Stimulated activated CD8-positive, alpha-beta memory T cell treated with anti-CD3 and anti-CD28 coated beads, Interleukin-4, amount 100 ng/mL, for 4 hours (primary cell): ENCODE measurements at places on chromosomes 13 and 19.

- peak; percentile 30 for DNase-seq
Observed at GRCh38 chr13:46551410-46552302, 1.3 kb upstream of the LRCH1 start.

DNA sequence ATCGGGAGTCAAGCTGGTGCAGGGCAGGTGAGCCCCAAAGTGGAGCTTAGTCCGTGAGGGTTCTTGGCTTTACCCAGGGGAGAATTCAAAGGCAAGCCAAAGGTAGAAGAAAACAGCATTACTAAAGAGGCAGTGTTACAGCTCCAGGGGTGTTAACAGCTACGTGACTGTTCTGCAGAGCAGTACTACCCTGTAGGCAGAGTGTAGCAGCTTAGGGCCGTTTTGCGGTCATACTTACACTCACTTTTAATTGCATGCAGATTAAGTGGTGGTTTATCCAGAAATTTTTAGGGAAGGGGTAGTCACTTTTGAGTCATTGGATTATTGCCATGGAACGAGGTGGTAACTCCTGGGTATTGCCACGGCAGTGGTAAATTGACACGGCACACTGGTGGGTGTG lies 482.2 kb downstream of the SLITRK5 start:
- DNase-seq = no peak

- no peak for DNase-seq
Observed at GRCh38 chr13:34065928-34066327, 248.0 kb downstream of the RFC3 start.

DNA sequence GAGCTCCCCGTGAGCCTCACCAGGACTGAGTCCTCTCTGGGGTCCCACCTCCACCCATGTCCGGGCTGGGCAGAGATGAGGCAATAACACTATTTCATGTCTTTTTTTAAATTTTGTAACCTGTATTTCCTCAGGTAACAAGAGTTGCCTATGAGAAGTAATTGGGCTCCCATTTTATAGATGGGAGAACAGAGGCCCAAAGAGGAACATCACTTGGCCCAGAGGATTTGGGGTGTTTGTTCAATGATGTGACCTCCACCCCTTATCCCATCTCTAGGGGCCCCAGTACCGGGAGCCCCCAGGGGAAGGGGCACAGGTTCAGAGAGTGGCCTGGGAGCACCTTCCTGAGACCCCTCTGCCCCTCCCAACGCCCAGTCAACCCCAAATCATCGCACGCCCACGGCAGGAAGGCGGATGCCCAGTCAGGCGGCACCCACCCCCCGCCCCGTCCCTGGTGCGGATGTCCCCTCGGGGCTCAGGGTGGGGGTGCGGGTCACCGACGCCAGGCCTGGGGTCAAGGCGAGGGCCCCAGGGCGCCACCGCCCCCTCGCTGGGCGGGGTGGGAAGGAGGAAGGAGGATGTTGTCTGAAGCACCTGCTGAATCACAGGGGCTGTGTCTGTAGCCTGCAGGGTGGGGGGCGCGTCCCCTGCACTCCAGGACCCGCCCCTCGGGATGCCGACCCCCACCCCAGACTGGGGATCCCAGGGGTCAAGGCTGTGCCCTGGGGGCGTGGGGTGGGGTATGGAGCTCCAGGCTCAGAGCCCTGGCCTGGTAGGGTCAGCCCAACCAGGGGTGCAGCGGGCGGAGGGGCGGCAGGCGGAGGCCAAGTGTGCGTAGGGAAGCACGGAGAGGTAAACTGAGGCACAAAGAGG lies 9.0 kb upstream of the CIRBP start:
- DNase-seq = no peak

- DNase-seq = no peak
Observed at GRCh38 chr13:66344805-66345517, 885.2 kb downstream of the PCDH9 start.

DNA sequence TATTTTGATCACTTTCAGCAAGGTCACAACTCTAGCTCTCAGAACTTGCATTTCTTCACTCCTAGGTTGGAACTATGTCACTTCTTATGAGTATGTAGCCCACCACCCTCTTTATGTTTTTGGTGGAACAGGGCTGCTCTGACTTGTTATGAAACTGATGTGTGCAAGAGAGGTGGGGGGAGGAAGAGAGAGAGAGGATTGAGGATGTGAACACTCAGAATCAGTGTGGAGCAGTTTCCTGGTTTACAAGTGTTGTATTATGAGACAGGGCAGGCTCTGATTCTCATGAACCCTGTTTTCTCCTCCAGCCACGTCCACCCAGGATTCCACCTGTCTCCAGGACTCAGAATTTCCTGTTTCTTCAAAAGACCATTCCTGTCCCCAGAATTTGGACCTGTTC lies 16.1 kb downstream of the ZNF317 start:
- DNase-seq = no peak

GRCh38 chr13:23960566-23961156 lies 63.4 kb upstream of the C1QTNF9B start:
- no peak for DNase-seq

DNA sequence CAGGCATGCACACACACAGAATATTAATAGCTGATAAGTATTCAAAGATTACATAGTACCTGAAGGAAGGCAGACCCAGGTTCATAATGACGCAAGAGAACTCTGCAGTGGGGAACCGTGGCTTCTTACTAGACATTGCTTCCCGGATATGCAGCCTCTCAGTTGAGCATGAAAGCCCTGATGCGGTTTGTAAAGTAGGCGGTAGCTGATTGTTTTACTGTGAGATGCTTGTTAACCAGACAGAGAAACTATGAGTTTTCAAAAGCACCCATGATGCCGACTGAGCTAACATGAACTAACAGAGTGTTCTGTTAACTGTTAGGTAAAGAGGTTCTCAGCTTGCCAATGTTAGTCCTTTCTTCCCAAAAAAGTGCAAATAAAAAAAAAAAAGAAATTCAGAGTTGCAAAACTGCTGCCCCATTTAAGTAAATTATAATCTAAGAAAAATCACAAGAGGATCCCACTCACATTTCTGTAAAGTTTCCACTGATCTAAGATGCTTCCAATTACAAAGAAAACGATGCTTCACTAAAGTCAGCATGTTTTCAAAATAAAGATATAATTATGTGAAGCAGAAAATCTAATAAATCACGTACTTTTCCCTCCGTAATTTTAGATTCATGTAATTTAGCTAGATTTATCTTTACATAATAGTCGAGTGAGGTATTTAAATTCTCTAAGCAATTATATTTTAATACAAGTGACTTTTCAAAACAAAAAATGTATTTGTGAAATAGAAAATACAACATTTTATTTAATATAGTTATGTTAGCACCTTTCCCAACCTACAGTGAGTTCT lies 2.2 kb downstream of the FLT1 start:
- no peak for DNase-seq

DNA sequence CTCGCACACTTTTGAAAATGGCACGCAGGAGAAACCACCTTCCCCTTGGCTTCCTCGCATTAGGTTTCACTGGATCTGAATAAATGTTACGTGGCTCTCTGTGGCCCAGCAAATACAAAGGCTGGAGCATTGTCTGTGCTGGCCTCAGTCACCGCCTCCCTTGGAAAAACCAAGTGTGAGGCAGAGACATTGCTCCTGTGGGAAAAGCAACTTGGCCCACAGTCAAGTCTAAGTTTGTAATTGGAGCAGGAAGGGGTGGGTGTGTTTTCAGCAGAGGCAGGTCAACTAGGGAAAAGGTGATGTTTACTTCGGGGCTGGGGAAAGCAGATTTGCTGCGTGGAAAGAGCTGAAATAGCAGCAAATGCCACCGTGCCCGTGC lies 101.6 kb downstream of the IRS2 start:
- no peak for DNase-seq

DNA sequence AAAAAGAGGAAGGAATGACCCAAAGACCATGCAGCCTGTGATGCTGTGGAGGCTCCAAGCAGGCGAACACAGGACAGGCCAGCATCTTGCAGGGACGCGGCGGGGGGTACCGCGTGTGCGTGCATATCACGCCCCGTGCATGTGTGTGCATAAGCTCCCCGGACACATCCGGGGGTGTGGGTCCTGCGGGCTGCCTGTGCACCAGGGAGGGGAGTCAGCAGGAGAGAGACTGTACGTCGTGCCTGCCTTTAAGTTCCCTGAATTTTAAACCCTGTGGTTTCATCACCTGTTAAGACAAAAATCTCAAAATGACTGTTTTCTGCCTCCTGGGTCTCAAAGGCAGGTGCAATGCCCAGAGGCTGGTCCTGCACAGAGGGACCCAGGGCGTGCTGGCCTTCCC lies 16.6 kb downstream of the ADAT3 start:
- DNase-seq = no peak

DNA sequence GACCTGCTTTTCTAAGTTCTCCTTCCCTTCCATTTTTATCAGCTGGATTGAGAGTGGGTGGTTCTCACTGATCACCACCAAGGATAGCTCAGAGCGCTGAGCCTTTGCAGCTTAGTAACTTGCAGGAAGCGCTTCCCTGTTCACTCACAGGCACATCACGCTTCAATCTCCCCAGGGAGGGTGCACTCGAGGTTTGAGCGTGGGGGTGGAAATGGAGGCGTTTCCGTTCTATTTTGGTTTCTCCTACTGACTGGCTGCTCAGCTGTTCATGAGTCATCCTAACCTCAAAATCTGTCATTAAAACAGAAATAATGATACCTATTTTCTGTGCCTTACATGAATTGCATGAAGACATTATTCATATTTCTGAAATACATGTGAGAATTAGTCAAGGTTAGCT lies 292.1 kb downstream of the SPRY2 start:
- DNase-seq = peak; percentile 20

- no peak for DNase-seq
Observed at GRCh38 chr13:68417801-68418200, 1187.7 kb upstream of the PCDH9 start.

DNA sequence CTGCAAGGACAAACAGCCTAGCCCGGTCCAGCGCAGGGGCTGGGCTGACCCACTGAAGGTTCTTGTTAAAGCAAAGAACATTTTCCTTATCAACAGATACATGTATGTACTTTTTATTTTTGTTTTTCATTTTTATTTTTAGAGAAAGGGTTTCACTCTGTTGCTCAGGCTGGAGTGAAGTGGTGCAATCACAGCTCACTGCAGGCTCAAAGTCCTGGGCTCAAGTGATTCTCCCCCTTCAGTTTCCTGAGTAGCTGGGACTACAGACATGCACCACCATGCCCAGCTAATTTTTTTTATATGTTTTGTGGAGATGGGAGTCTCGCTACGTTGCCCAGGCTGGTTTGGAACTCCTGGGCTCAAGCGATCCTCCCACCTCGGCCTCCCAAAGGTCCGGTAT lies 47.9 kb downstream of the CEBPG start:
- DNase-seq = no peak

- no peak for DNase-seq
Observed at GRCh38 chr13:29892151-29892550, 41.7 kb upstream of the UBL3 start.

DNA sequence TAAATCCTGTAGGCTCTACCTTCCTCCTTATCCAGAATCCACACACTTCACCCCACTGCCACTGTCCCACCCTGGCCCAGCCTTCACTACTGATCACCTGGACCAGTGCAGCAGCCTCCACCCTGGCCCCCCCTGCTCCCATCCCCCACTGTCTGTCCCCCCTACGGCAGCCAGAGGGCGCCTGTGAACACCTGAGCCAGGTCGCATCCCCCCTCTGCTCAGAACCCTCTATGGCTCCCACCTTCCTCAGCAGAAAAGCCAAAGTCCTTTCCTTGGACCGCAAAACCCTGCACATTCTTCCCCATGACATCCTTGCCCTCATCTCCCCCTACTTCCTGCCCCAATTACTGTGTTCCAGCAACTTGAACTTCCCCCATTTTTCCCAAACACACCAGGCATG lies 20.6 kb downstream of the ELAVL3 start:
- no peak for DNase-seq

DNA sequence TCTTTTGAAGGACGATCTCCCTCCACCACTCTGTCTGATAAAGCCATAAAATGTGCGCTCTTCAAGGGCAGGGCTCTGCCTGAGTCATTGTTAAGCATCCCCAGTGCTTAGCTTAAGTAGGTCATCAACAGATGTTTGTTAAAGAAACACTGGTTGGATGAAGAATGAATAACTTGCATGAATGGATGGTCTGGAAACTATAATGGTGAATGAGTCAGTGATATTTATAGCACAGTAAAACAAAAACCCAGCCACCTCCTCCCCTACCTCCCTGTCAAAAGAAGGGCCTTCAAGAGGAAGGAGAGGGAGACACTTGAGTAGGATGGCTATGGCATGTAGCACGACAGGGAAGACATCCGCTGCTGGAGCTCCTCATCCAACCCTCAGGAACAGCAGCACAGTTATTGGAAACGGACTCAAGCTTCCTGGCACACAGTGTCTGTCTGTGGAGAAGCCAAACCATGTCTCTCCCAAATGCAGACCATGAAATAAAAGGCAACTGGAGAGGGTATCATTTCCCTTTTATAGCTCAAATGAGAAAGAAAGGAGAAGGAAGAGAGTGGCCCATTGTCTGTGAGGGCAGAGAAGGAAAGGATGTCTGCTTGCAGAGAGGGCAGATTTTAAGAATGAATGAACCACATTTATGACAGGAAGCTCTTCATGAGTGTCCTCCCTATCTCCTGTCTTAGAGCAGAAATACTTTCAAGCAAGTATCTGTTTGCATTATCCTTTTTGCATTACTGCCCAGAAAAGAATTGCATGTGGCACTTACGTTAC lies 183.5 kb upstream of the UBL3 start:
- DNase-seq = no peak

GRCh38 chr13:37313372-37313771 lies 207.9 kb upstream of the CSNK1A1L start:
- no peak for DNase-seq

- no peak for DNase-seq
Observed at GRCh38 chr13:32408296-32409000, 19.5 kb downstream of the N4BP2L1 start.

- DNase-seq = no peak
Observed at GRCh38 chr19:35618857-35619256, 6.3 kb downstream of the HAUS5 start.

DNA sequence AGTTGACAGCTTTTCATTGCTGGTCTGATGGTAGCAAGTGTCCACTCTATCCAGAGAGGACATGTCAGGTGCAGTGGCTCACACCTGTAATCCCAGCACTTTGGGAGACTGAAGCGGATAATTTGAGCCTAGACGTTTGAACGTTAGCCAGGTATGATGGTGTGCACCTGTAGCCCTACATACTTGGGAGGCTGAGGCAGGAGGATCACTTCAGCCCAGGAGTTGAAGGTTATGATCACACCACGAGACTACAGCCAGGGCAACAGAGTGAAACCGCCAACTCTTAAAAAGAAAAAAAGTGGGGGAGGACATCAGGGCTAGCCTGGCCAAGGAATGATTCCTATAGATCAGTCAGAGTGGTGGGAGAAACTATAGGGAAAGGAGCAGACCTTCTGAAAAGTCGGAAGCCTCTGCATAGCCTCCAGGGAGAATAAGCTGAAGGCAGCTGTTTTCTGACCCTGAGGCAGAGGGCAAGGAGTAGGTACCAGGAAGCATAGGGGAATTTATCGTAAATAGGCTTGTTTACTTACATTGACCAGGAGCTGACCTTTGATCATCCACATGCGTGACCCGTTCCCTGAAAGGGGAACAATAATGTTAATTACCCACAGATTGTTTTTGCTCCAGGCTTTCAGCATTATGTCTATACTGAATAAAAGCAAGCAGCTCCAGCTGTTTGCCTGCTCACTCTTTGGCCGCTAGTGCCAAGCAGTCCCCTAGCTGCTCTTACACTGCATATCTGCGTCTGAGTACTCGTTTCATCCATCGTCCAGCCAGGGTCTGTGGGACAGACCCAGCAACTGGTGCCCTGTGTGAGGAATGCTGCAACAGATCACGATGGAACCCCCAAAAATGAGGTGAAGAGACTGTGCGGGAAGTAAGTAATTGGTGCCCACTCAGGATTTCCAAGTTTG lies 161.6 kb downstream of the RNF17 start:
- DNase-seq = no peak
